ENCODE measurements at places on chromosomes 1 and 21.

- DNase-seq: no peak
Observed at GRCh38 chr1:202106340-202107254, 16.1 kb upstream of the GPR37L1 start.

- no peak for DNase-seq
Observed at GRCh38 chr21:21195417-21195943, 197.3 kb downstream of the NCAM2 start.

GRCh38 chr1:224500796-224501195 is 66.2 kb upstream of the WDR26 start:
- no peak for DNase-seq

DNA sequence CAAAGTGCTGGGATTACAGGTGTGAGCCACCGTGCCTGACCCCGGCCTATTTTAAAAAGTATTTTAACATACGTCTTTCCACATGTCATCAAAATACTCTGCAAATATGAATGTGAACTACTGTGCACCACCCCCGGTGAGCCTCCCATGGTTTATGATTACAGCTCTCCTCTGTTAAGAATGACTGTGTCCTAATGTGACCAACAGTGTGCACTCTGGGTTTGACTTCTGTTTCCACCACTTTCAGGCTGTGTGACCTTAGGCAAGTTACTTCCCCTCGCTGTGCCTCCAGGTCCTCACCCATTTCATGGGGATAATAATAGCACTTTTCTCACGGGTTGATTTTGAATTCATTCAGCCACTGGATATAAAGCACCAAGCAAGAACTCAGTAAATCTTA is 14.7 kb downstream of the AMPD2 start:
- peak; percentile 2 for DNase-seq

DNA sequence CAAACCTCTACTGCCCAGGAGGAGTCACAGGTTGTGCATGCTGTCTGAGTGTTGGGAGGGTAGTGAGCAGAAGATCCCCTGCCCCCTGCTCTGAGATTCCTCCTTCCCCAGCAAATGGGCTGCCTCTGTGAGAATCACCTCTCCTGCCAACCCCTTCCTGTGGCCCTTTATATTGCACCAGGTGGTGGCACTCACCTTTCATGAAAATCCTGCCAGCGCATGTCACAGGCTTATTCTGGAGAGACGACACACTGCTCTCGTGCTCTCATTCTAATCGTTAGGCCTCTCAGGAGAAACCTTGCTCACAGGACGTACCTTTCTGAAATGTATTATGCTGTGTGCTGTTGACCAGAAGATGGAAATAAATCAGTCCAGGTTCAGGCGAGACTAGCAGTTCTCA is 113.7 kb downstream of the RGL1 start:
- DNase-seq: no peak

- no peak for DNase-seq
Observed at GRCh38 chr1:208278638-208279037, 34.5 kb upstream of the PLXNA2 start.

DNA sequence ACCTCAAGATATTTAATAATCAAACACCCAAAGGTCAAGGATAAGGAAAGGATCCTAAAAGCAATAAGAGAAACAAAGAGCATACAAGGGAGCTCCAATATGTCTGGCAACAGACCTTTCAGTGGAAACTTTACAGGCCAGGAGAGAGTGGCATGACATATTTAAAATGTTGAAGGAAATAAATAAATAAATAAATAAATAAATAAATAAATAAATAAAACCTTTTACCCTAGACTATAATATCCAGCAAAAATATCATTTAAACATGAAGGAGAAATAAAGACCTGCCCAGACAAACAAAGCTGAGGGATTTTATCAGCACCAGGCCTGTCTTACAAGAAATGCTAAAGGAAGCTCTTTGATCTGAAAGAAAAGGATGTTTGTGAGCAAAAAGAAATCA is 367.8 kb upstream of the PBX1 start:
- DNase-seq: no peak

DNA sequence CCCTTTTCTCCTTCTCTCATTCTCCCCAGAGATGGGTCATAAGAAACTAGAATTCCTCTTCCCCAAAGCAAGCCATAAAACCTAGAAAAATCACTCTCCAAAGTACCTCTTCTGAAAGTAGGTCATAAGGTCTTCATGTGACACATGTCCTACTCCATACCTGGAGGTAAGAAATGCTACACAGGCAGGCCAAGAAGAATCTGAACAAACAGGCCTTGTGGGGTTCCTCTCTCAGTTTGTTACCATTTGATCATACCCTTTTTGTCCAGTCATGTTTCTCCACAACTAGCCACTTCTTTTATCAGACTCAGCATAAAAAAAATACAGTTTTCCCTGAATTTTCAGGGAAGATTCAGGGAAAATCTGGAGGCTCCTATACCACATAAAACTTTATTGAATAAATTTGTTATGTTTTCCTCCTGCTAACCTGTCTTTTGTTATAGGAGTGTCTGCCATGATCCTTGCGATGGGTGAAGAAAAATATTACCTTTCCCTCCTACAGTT is 134.4 kb upstream of the LMO4 start:
- no peak for DNase-seq

- DNase-seq: no peak
Observed at GRCh38 chr1:84481317-84481716, 2.3 kb downstream of the RPF1 start.

DNA sequence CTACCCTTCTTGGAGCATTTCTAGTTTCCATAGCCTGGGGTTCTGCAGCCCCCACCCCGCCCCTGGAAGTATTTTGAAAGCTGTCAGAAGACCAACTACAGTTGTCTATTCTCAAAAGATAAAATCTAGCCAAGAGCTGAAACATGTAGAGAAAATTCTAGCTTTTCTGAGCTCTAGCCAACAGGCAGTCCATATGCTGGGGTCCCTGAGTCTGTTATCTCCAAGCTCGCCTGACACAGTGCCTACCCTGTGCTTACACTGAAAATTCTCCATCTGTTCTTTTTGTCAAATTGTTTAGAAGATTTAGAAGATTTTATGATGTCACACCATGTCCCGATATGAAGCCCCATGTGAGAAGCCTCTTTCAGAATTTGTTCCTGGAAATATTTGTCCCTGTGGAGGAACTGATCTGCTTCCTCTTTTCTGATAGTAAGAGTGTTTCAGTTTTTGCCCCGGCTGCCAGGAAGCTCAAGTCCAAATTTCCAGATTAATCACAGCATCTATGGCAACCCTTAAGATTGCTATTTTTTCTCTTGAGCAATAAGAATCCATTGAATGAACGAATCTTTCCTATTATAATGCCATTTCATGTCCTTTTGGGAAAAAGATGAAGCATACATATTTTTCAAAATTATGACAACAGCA is 23.7 kb upstream of the CSF3R start:
- no peak for DNase-seq
